ENCODE measurements at places on chromosomes 5 and 9.

GRCh38 chr5:78648359-78649210 is at the start of gene LHFPL2:
Gene LHFPL2 (minus strand): TSS chr5:78648772. CDS start chr5:78510213, 138,559 bp downstream.
- DNase-seq = no peak

- DNase-seq = no peak
Measured at GRCh38 chr9:14529054-14529453, 164.2 kb downstream of the ZDHHC21 start.

GRCh38 chr5:62779010-62779422 is 200.4 kb downstream of the LRRC70 start:
- DNase-seq = no peak

GRCh38 chr9:137647096-137647714 is 28.4 kb downstream of the EHMT1 start:
- DNase-seq = no peak

- DNase-seq = no peak
Measured at GRCh38 chr5:74632947-74633356, 7.6 kb downstream of the ENC1 start.

GRCh38 chr5:94360382-94361130 is 257.8 kb downstream of the KIAA0825 start:
- DNase-seq = no peak

DNA sequence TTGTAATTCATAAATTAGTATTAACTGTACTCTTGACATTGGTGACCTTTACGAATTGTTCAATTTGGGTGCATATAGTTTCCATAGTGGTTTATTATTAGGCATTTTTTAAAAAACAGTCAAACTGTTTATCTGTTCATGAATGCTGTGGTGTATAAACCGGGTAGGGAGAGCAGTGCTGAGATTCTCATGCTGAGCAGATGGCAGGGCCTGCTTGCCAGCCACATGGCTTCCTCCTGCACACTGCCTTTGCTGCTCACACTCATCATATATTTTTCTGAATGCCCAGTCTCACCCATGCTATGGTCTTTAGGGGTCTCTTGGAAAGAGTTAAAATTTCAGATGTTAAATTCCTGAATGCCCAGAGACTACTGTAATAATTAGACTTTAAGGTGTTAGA is 40.8 kb downstream of the NNT start:
- no peak for DNase-seq

- DNase-seq = no peak
Measured at GRCh38 chr9:38622951-38623350, 2.6 kb upstream of the ANKRD18A start.

DNA sequence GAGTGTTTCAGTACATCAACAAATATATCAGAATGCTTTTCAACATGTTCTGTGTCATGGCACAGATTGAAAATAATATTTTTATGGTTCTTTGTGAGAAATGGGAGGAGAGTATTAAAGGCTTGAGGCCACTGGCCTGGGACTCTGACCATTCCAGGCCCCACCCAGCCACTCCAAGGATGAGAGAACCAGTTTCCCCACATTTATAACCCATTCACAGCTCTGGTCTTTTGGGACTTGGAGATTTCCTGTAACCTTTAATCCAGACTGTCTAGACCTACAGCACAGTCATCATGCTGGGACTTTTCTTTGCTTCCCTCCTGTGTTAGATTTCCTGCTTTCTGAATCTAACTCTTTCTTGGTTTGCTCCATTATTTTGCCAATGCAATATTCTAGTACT is 389.6 kb downstream of the KIAA0825 start:
- no peak for DNase-seq

DNA sequence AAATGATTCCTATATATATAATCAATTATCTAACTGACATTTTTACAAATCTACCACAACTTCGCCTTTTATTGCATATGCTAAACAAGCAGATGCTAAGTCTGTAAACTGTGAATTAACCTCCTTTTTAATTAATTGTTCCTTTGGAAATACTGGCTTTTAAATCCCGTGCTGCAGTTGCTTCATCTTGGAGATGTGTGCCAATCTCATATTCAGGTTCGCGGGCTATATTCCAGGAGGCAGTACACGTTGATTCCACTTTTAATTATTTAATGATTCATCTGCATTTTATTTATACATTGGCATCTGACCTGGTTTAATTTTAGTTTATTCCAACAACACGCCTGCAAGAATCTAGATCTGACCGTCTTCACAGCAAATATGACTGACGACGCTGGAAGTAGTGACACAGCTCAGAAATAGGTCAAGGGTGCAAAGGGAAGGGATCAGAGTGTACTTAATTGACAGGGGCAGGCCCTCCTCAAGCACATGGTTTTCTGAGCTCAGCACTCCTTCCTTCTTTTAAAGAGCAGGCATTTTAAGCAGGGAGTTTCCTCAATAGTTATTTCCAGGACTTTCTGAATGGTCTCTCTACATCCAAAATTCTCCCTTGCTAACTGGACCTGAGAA is 125.2 kb downstream of the GLIS3 start:
- no peak for DNase-seq

DNA sequence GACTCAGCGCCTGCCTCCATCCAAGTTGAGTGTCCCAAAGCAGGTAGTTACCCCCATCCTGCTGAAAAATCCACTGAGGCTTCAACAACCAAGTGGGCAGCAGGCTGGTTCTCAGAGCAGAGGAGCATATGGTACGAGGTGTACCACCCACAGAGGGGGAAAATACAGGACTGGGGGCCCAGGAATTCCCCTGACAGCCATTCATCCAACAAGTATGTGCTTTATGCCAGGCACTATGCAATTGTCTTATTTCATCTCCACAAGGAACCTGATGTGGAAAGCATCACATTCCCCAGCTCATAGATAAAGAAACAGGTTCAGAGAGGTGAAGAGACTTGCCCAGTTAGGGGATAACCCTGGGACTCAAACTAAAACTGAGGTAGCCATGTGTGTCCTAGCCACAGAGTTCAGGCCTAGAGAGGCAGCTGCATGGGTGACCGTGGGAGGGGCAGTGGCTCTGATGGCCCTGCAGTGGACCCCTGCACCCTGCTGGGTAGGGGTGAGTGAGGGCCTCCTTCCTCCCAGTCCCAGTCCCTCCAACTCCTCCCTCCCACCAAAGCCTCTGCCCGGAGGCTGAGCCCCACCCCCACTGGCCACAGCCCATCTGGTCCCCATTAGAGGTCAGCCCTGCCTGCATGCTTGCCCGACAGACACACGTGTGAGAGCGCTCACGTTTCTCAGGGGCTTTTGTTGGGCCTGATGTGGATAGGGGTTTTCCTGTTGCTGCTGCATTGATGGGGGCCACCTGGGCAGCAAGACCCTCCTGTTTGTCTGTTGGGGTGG is 11.5 kb downstream of the PDLIM4 start:
- no peak for DNase-seq

- DNase-seq = no peak
Measured at GRCh38 chr9:36158917-36159316, 10.3 kb upstream of the CCIN start.

GRCh38 chr5:141492168-141492885 is 3.4 kb downstream of the PCDHGC5 start:
- no peak for DNase-seq

DNA sequence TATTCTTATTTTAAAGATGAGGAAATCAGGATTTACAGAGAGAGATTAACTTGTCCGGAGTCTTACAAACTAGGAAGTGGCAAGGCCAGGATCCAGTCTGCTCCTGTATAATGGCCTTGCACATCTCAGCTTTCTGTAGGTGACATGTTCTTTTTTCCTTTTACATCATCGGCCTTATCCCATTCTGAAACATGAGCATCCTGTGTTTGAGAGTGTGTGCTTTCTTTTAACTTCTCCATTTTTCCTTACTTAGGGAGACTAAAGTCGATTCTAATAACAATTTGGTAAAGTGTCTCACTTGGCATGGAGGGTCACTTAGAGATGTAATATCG is 214.6 kb downstream of the CD180 start:
- DNase-seq = no peak

DNA sequence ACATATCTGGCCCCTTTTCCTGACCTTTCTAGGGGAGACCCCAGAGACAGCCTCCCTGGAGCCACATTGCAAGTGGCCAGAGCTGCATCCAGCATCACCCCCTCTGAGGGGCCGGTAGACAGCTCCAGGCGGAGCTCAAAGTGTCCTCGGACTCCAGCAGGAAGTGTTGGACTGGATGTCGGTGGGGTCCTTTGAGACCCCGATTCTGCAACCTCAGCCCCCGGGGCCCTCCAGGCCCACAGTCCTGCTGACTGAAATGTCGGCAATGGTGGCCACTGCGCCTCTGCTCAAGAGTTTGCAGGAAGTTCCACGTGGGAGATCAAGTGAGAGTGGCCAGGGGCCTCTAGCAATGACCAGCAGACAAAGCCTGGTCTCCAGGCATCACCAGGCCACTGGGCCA is 115.9 kb upstream of the FOXD4L5 start:
- no peak for DNase-seq

DNA sequence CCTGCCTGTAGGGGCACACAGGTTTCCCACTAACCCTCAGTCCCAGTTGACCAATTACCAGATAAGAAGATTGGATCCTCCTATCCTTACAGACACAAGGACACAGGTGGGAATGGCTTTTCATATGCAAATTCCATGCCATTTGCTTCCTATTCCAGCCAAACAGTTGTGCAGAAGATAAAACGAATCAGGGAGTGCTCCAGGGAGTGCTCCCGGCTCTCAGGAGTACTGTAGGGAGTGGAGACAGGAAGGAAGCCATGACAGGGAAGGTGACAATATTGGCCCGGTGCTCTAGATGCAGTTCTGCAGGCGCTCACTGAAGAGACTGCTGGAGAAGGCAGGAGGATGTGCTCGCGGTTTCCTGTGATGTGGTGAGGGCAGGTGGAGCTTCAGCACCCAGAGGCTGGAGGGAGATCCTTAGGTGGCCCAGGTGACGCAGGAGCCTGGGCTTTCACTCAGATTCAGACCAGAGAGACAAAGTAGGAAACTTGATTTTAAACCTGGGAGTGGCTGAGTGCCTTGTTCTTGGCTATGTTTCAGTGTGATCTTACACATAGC is 260.0 kb downstream of the AUH start:
- DNase-seq = peak; percentile 58

GRCh38 chr9:130680836-130681768 is 12.5 kb upstream of the EXOSC2 start:
- DNase-seq = peak; percentile 48

- DNase-seq = no peak
Measured at GRCh38 chr5:95857185-95857945, 34.8 kb upstream of the GLRX start.

GRCh38 chr9:116149844-116150243 is 3.7 kb upstream of the PAPPA start:
- no peak for DNase-seq

- no peak for DNase-seq
Measured at GRCh38 chr5:10507575-10508096, 56.2 kb upstream of the ANKRD33B start.

DNA sequence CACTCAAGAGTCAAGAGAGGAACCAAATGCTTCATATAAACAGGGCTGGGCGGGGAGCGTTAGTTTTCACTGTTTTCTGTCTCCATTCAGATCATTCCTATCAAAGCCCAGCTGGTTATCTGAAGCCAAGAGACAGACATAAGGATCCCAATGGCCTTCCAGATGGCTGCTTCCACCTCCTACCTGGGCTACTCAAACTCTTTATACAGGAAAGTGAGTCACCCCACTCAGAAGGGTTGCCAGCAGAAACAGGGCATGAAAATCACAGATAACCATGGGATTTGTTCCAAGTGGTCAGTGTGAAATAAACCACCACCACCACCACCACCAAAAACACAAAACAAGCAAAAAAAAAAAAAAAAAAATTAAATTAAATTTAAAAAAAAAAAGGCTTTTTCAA is 5.5 kb downstream of the PRSS3 start:
- no peak for DNase-seq

DNA sequence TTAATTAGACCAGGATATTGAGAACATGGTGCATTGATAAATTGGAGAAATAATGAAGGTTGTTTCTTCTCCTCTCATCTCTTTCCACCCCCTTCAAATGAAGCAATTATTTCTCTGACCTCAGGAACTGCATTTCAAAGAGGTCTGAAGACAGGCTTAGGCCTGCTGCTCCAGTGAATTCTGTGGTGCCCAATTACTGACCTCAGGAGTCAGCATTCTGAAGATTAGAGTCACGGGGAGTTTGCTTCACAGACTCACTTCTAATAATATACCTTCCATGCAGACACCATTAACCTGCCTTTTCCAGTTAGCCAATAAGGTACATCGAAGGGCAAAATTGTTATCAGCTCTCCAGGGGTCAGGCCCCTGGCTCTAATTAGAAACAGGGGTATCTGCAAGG is 270.9 kb downstream of the GAS1 start:
- no peak for DNase-seq

DNA sequence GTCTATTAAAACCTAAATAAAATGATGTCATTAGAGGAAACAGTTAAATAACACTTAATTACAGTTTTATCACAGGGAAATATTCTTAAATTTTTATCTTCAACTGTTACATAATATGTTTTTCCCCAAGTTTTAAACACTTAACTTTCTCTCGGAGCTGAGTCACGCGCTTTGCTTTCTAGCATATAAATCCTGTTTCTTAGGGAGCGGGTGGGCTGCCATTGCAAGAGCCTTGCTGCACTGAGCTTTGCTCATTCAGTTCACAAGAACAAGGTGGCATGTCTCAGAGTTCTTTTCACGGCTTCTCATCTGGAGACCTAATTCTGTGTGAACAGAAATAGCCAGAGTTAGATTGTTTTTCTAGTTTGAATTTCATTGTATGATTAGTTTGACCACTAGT is 166.1 kb downstream of the ZSWIM6 start:
- DNase-seq = no peak

GRCh38 chr9:34546834-34547827 is 24.3 kb upstream of the ENHO start:
- no peak for DNase-seq

All from activated T-helper 1 cell treated with anti-CD3 and anti-CD28 coated beads, Interleukin-2, amount 50 U/mL, for 16 hours (primary cell).